ENCODE measurements at places on chromosomes 16 and 17.

GRCh38 chr17:66511135-66511534 lies 208.7 kb downstream of the PRKCA start:
- peak; percentile 65 for DNase-seq

GRCh38 chr17:78475211-78475610 lies 96.8 kb downstream of the PGS1 start:
- DNase-seq: no peak

DNA sequence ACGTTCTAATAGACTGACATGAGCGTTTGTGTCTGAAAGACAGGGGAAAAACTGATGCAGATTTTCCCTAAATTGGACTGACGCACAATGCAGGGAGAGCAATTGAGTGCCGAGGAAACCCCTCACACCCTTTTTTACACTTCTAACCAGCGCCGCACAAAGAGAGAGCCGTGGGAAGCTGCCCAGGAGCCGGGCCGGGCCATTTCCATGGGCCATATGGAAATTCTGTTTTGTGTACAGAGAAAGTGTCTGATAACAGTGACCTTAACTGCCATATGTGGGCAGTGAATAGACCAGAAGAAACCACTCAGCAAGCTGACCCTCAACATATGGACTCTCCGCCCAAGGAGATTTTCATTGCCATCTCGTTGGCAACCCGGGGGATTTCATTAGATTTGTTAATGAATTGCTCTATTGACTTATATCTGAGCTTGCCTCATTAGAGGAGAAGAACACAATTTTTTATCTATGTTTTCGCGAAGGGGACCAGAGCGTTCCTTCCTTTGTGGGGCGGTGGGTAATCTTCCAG lies 225.9 kb upstream of the IRX3 start:
- DNase-seq: no peak

- no peak for DNase-seq
Measured at GRCh38 chr17:40022961-40023541, 7.8 kb downstream of the CSF3 start.

- DNase-seq: peak; percentile 60
Measured at GRCh38 chr16:31201582-31202413, 762 bp downstream of the PYCARD start.

- peak; percentile 41 for DNase-seq
Measured at GRCh38 chr17:62085511-62086408, 20.7 kb upstream of the MED13 start.
